ENCODE measurements at places on chromosomes 3 and 15.

GRCh38 chr3:101778385-101779046, 495 bp upstream of the NXPE3 start:
- DNase-seq: no peak

GRCh38 chr15:37792351-37792750, 142.1 kb upstream of the TMCO5A start:
- DNase-seq: no peak

GRCh38 chr3:18556503-18557135, 131.5 kb upstream of the SATB1 start:
- no peak for DNase-seq

- no peak for DNase-seq
These were observed 1022.3 kb downstream of the EPHA3 start for GRCh38 chr3:90129730-90130129.

DNA sequence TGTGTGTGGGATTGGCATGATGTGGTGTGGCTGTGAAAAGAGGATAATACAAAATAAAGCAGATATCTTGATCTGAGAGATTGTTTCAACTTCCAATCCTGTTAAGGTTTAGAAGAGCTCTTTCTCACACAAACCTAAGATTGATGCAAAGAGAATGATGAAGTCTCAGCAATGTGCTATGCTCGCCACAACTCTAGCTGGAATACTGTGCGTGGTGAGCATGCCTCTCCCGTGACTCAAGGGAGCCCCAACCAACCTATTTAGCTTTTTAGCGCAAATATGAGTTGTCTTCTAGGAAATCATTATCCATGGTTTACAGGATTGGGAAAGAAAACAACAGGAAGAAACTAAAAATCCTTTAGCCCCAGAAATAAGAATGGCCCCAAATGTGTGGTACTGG, 28.5 kb downstream of the BTLA start:
- DNase-seq: no peak

DNA sequence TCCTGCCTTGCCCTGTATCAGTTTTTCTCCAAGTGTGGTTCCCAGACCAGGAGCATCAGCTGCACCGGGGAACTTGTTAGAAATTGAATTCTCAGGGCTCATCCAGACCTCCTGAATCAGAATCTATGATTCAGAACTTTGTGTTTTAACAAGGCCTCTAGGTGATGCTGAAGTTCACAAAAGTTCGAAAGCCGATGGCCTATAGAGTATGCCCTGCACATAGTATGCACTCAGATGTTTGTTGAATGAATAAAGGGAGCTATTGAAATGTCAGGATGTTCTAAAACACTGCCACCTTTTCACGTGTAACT, 664 bp upstream of the LARP6 start:
- no peak for DNase-seq

GRCh38 chr3:157390713-157391515, 45.7 kb upstream of the PTX3 start:
- DNase-seq: no peak

DNA sequence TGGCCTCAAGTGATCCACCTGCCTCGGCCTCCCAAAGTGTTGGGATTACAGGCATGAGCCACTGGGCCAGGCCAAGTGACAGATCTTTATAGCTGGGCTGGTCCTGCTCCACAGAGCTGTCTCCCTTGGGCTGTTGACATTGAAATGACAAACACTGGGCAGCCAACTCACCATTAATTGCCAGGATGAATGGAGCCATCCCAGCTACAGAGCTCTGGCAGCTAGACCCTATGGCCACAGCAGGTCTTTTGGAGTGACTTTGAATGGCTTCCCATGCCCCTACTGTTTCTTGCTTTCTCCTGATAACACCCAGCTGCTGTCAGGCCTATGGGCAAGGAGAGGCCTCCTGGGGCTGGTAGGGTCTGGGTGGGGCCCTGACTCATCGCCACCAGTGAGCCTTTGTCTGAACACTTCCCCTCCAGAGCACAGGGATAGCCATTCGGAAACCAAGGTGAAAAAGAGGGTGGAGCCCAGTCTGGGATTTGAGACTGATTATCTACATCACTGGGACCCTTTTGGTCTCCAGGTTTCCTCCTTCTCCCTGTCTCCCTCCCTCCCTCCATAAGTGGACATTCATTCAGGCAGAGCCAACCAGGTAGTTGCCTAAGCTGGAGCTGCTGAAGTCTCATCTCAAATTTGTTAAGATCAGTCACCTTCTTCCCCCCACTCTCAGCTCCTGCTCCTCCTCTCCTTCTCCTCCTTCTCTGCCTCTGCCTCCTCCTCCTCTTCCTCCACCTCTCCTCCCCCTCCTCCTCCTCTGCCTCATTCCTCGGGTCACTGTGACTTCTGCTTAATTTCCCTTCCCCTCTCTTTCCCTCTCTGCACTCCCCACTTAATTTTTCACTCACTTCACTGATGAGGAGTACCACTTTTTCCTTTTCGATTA, 34.0 kb downstream of the BHLHE40 start:
- no peak for DNase-seq

DNA sequence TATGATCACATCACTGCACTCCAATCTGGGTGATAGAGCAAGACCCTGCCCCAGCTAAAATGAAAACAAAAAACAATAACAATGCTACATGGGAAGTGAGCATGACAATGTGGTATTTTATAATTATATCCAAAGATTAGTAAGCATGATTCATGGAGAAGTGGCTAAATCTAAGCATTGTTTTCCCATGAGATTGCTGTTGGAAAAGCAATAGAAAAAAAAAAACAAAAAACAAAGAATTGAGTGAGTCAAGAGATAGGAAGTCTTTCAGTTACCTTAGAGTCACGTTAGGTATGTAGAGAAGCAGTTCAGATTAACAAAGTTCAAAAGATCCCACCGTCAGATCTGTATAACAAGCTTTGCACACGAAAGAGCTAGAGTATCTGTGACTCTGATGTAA, 210.3 kb upstream of the CNTN6 start:
- no peak for DNase-seq

- DNase-seq: no peak
These were observed 91.5 kb downstream of the ADAMTS17 start for GRCh38 chr15:100250176-100250800.

DNA sequence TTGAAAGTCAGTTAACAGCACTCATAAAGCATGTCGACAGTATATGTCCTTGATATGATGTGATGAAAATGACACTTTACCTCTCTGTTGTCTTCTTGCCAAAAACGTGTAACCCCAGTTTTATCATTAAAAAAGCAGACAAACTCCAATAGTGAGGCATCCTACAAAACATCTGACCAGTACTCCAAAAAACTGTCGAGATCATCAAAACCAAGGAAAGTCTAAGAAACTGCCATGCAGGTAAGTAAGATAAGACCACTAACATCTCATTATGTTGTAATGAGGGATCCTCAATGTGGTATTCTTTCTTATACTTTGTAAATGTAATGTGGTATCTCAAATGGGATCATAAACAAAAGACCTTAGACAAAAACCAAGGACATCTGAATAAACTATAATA, 152.3 kb downstream of the NR1I2 start:
- no peak for DNase-seq

DNA sequence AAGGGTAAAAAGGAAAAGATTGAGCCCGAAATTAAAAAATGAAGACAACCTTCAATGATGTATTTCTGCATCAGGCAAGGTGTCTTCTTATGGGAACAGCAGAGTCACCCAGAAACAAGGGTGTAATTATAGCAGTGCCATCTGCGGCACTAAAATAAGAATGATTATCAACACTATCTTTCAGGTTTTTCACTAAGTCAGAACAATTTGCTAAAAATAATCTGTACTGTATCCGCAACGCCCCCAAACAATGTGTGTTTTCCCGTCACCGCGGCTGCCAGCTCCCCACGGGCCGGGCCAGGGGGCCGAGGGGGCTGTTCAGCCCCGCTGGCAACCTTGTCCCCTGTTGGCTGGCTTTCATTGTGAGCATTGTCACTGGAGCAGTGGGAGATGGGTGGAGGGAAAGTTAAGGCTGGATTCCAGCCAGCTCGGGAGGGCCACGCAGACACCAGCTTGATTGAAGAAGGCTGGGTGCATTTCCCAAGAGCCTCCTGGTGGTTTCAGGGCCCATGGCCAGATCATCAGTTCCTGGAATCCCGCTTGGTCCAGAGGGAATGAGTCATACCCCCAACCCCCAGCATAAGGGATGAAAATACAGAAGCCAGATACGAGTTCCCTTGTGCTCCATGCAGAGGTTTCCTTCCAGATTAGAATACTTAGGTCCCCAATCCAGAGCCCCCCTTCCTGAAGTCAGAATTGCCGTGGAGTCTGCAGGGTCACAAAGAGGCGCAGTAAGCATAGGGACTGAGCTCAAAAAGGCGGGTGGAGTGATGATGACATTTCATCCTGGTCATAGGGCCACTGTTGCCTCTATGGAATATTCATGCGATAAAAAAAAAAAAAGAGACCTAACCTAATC, 90.2 kb upstream of the KLF13 start:
- no peak for DNase-seq

DNA sequence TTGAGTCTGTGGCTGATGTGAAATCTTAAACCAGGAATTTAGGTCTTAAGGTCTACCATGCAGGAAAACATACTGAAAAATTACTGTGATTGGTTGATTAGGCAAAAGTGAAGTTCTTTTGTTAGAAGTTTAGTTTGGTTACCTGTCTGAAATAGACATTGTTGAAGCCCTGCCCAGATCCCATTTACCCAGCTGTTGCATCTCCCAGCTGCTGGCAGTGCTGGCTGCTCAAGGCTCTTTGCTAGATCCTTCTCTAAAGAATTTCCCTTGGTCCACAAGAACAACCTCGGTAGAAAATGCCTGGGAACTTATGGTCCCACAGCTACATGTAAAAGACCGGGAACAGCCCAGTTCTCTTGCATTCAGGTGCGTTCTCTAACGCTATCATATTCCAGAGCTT, 137.3 kb downstream of the EDEM1 start:
- DNase-seq: no peak
